H9 (cell line): ENCODE measurements at places on chromosomes 5 and 9. TPM values are rescaled to one million over a fixed set of nuclear protein-coding genes. Genes with fewer than 3 reads are reported as not detected.

PRLR gene
- total RNA-seq: 2.5 TPM in 2 replicates

NFIB gene
- 13.3 and 14.3 TPM in 2 replicates for total RNA-seq

MBLAC2 gene
- total RNA-seq: 4.7 and 4.9 TPM in 2 replicates

COMMD10 gene
- 29.4 and 33.9 TPM in 2 replicates for total RNA-seq

SNCB gene
- total RNA-seq: 3.5 and 4.2 TPM in 2 replicates

HRH2 gene
- 3.3 and 3.6 TPM in 2 replicates for total RNA-seq
